ENCODE measurements at places on chromosomes 2 and 18. TPM values are rescaled to one million over a fixed set of nuclear protein-coding genes. Genes with fewer than 3 reads are reported as not detected.

CEBPZ gene
- 29.2 TPM for total RNA-seq

AGXT gene
- total RNA-seq = not detected

- H3K27ac ChIP-seq = no peak overlapping the region
- H3K27me3 ChIP-seq = peaks cover 93% of the 10 kb centered on the region
- H3K4me1 ChIP-seq = no peaks in the 10 kb centered on the region
- H3K4me3 ChIP-seq = no peak overlapping the region
Measured at GRCh38 chr2:15715596-15715995, 123.9 kb downstream of the DDX1 start.

GRCh38 chr18:67265464-67266245 is 250.9 kb downstream of the DSEL start:
- H3K27ac ChIP-seq = peak overlapping the region; percentile 87
- no peaks in the 10 kb centered on the region for H3K27me3 ChIP-seq
- no peaks in the 10 kb centered on the region for H3K36me3 ChIP-seq
- H3K4me3 ChIP-seq = peak overlapping the region; percentile 15
- H3K4me1 ChIP-seq = peaks cover 33% of the 10 kb centered on the region
- DNase-seq = peak; percentile 77

All from PC-9 (cell line).